CD4-positive, alpha-beta T cell treated with Interleukin-2 at 100 ng/mL for 4 hours (primary cell): ENCODE measurements at places on chromosomes 6 and 20.

- DNase-seq, result no peak
These were observed 18.0 kb downstream of the ELOVL2 start for GRCh38 chr6:11025921-11026635.

DNA sequence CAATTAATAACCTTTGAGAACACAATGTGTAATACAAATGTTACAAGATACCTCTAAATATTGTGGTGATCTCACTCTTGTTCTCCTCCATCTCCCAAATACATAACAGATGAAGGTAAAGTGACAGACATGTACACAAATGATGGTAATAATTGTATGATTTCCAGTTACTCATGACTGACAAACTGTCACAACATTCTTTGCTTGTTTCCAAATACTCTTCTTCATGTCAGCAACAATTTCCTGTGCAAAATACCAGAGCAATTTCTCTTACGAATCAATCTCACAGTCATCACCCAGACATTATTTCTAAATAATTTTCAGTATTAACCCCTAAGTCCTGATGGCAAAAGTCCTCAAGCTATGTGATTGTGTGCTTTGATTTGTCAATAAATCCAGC lies 92.9 kb downstream of the RPS12 start:
- DNase-seq, result no peak

DNA sequence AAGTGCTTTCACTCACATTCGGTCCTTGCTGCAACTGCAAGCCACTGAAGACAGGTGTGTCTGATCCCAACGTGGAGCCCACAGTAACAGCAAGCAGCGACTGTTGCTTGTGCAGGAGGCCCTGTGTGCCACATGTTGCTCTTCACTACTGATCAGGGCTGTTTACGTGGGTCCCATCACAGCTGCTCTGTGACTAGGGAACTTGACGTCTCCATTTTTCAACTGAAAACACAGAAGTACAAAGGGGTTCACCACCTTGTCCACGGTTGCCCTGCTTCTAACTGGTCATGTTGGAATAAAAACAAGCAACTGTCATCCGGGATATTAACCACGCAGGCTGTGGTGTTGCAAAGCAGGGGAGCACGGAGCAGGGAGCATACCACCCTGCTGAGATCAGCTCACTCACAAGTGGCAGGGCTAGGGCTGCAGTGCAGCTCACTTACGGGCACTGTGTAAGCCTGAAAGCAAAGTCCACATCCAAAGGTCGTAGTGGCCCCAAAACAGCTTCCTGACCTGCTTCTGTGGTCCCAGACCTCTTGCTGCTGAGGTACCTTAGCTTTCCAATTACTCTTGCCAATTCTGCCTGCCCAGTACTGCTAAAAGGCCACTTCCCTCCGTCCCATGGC lies 105.8 kb upstream of the DUSP22 start:
- DNase-seq, result no peak

GRCh38 chr20:59822291-59823029 lies 111.0 kb downstream of the SYCP2 start:
- no peak for DNase-seq

- DNase-seq, result no peak
These were observed 200.5 kb upstream of the CDYL start for GRCh38 chr6:4575714-4576113.
